ENCODE measurements at places on chromosomes 4 and X. TPM values are rescaled to one million over a fixed set of nuclear protein-coding genes. Genes with fewer than 3 reads are reported as not detected.

DNA sequence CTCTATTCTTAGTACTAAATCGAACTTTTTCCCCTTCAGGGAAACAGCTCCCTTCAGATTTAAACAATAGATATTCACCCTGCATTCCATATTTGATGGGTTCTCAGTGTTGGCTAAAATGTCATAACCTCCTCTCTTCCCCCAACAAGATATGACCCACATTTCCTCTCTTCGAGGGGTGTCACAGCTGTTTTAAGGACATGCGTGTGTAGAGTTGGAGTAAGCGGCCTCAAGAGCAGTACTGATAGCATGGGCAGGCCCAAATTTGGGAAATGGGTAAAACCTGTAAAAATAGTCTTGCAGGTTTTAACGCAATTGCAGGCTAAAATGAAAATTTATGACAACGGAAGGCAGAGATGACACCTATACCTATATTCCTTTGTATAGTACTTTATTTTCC, 28.7 kb downstream of the SAT1 start:
- DNase-seq: no peak

- DNase-seq: no peak
Measured at GRCh38 chr4:30847167-30847566, 127.0 kb downstream of the PCDH7 start.

DNA sequence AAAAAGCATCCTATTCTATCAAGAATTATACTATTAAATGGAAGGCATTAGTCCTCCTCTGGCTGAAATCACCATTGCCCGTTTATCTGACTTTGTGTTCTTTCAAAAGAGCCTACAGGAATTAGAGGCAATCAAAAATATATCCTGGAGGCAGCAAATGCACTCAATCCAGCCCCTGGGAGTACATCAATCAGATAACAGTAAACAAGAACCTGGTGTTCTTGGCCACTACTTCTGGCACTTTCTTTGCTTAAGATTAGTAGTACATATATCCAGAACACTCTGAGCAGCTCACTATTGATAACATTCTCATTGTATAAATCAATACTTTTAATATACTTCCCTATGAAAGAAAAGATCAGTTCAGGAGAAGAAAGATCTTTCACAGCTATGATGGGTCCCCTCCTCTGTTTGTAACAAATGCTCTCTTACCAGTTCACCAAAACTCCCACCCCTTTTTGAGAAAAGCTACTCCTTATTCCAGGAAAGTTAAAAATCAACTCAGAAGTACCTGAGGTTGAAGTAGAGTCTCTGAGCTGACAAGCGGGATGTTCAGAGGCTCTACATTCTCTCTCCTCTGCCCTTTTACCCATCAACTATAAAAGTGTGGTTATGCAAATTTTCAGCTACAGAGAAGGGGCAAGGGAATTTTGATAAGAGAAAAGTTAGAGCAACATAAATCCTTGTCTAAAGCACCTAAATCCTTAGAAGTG, 176.0 kb downstream of the COX18 start:
- no peak for DNase-seq

- DNase-seq: peak; percentile 39
Measured at GRCh38 chr4:184344435-184344834, 126.8 kb upstream of the ENPP6 start.

- no peak for DNase-seq
Measured at GRCh38 chrX:68387776-68388175, 45.5 kb downstream of the OPHN1 start.

- no peak for DNase-seq
Measured at GRCh38 chr4:53695540-53696463, 104.5 kb upstream of the LNX1 start.

GRCh38 chrX:131739823-131740222, 195.9 kb downstream of the OR13H1 start:
- DNase-seq: no peak

- DNase-seq: no peak
Measured at GRCh38 chr4:24395937-24396336, 188.4 kb downstream of the DHX15 start.

ADGRA3 gene
- total RNA-seq: 0.10 TPM

ENOPH1 gene
- total RNA-seq: 18.4 TPM

PTPN13 gene
- total RNA-seq: 0.91 TPM

TCEAL2 gene
- total RNA-seq: not detected

HSFX1 gene
- total RNA-seq: 2.9 TPM

Measured in B cell (primary cell).